ENCODE measurements at places on chromosomes 12 and 14. TPM values are rescaled to one million over a fixed set of nuclear protein-coding genes. Genes with fewer than 3 reads are reported as not detected.

The MDM2 gene
- total RNA-seq = 228 TPM

The PRKD1 gene
- 12.4 TPM for total RNA-seq

The DEPDC4 gene
- total RNA-seq = 0.71 TPM

The ACOT4 gene
- total RNA-seq = 0.46 TPM

The C14orf93 gene
- total RNA-seq = 11.7 TPM

The C3AR1 gene
- total RNA-seq = 0.18 TPM

The TAS2R8 gene
- total RNA-seq = not detected

The KRT80 gene
- under 0.01 TPM for total RNA-seq

The RACGAP1 gene
- total RNA-seq = 15.2 TPM

The APEX1 gene
- 58.3 TPM for total RNA-seq

The NYNRIN gene
- 6.4 TPM for total RNA-seq

The ST8SIA1 gene
- total RNA-seq = 0.65 TPM

The LBHD2 gene
- total RNA-seq = not detected

The ZNF641 gene
- total RNA-seq = 10.2 TPM

The RTL1 gene
- total RNA-seq = not detected

The CNTN1 gene
- total RNA-seq = 0.65 TPM

The CPNE6 gene
- not detected for total RNA-seq

The CLEC14A gene
- total RNA-seq = 3.6 TPM

The TEAD4 gene
- total RNA-seq = 6.5 TPM

The SMAGP gene
- 2.6 TPM for total RNA-seq

The NRIP2 gene
- not detected for total RNA-seq

The RNASE1 gene
- total RNA-seq = not detected

The TEX22 gene
- total RNA-seq = 0.37 TPM

The BEGAIN gene
- not detected for total RNA-seq

The C12orf60 gene
- total RNA-seq = 0.74 TPM

The ZC2HC1C gene
- 1.1 TPM for total RNA-seq

The FLVCR2 gene
- total RNA-seq = 0.92 TPM

The ACSS3 gene
- total RNA-seq = 22.3 TPM

The PAX9 gene
- total RNA-seq = 0.09 TPM

The CLEC1A gene
- not detected for total RNA-seq

The RGS6 gene
- not detected for total RNA-seq

The CCDC60 gene
- not detected for total RNA-seq

The LRRC43 gene
- total RNA-seq = 2.6 TPM

The TMEM253 gene
- not detected for total RNA-seq

The GALNT9 gene
- total RNA-seq = 0.14 TPM

The PYGL gene
- 78.5 TPM for total RNA-seq

The RPL36AL gene
- total RNA-seq = 446 TPM

The BHLHE41 gene
- 0.43 TPM for total RNA-seq

The CARMIL3 gene
- total RNA-seq = under 0.01 TPM

The FOXN4 gene
- not detected for total RNA-seq

The SCN8A gene
- total RNA-seq = 12.7 TPM

The SPX gene
- 0.18 TPM for total RNA-seq

The LRP1-AS gene
- not detected for total RNA-seq

The NELL2 gene
- total RNA-seq = not detected

The RHOJ gene
- total RNA-seq = 3.4 TPM

The ANG gene
- total RNA-seq = 5.1 TPM

The MGAT4C gene
- not detected for total RNA-seq
